Activated CD8-positive, alpha-beta memory T cell treated with anti-CD3 and anti-CD28 coated beads for 1 hour (primary cell): ENCODE measurements at places on chromosomes 12 and 14.

GRCh38 chr12:24020397-24021163 lies 71.1 kb upstream of the SOX5 start:
- DNase-seq = no peak

DNA sequence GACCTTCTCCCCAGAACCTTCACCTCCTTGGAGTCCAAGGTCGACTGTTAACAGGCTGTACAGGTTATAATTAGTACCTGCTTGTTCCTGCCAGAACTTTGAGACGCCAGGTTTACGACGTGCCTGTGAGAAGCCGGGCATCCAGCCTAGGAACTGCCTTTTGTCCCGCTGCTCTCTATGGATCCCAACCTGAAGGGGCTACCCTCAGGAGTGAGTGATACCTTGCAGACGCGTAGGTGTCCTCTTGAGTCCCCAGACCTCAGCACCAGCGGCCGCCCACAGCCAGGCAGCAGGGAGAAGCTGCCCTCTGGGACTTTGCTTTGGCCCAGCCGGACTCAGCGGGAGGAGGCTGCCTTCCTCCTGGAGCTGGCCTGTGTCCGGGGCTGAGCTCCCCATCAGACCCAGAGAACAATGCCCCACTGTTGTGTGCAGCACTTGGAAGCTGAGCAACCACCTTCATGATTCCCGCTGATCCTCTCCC lies 16.2 kb downstream of the SYNE3 start:
- no peak for DNase-seq

DNA sequence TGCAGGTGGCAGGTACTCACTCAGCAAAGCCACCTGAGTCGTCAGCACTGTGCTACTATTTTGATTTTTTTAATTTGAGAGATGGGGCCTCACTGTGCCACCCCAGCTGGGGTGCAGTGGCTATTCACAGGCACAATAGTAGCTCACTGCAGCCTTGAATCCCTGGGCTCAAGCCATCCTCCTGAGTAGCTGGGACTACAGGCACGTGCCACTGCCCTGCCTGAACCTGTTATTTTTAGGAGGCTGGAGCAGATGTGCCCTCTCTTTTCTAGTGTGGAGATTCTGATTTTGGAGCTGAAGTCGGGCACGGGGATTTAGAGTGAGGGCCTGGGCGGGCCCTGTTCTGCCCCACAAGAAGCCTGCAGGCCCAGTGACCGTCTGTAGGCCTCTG lies 17.3 kb downstream of the SLC25A47 start:
- no peak for DNase-seq

GRCh38 chr12:67690656-67691055 lies 42.1 kb downstream of the DYRK2 start:
- no peak for DNase-seq

GRCh38 chr12:98137278-98137677 lies 378.1 kb upstream of the TMPO start:
- no peak for DNase-seq

GRCh38 chr14:90388437-90388836 lies 8.4 kb upstream of the CALM1 start:
- DNase-seq = no peak

DNA sequence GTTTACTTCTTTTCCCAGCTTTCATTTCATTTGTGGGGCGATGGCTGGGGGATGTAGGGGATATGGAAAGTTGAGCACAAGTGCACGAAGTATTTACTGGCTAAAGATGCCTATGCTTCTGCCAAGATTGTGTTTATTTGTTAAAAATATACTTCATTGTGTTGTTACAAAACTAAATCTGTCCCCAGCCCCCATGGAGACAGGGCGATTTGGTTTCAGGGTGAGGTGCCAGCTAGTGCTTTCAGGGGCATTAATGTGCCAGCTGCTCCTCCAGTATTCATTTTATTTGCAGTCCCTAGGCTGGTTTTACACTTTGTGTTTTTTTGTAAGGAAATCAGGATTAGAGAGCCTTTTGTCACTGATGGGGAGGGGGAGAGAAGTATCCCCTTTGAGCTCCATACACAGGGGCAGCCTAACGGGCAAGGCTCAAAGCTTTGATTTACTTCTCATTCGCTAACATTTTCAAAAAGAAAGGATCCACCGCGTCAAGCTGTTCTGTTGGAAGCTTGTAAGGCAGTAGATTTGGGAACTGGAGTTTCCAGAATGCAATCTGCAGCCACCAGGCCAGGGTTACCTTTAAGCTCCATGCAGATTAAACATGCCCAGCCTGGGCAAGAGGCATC lies 198.7 kb upstream of the PLEKHG7 start:
- no peak for DNase-seq

DNA sequence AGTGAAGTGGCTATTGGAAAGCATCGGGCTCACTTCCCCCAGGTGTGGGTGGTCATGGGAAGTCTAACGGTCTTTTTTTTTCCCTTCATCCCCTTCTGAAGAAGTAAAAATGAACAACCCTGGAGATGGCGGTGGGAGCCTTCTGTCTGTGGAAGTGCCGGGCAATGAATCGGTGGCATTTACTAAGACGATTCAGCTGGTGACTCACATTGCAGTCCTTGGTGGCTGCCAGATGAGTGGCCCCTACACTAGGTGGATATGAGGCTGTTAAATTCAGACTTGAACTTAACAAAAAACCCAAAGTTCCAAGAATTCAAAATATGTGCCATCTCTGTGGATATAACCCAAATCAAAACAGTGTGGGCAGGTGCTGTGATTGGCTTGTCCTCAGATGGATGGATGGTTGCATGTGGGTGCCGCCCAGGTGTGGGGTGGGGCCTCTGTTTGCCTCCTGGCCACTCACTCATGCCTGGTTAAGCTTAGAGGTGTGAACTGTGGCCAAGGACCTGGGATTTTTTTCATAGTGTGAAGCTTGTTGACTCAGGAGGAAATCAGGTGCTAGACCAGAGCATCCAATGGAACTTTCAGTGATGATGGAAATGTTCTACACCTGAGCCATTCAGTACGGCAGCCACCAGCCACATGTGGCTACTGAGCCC lies 176.7 kb upstream of the NOS1 start:
- DNase-seq = no peak

DNA sequence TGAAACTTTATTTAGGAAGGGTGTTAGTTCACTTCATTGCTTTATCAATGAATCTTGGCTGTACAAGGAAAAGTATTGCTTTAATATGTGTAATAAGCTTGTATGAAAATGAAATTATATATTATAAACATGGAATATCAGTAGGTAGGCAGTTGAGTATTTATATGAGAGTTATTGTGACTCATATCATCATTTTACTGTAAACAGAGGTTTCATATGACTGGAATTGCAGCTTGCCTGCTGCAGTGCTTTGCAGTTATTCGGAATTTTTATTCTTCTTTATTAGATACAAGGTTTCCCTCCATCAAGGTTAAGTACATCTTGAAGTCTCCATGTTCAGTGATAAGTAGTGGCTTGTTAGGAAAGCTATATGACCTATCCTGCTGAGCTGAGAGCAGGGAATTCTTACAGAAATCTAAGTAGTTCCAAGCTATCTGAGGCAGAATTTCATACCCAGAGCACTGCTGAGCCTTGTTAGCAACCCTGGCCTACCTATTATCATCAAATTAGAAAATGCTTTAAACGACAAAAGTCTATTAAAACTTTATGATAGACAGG lies 111.2 kb downstream of the MGST1 start:
- no peak for DNase-seq

- no peak for DNase-seq
Measured at GRCh38 chr12:108753976-108754375, 22.7 kb upstream of the CORO1C start.

- no peak for DNase-seq
Measured at GRCh38 chr12:112466011-112466422, 47.3 kb downstream of the PTPN11 start.

DNA sequence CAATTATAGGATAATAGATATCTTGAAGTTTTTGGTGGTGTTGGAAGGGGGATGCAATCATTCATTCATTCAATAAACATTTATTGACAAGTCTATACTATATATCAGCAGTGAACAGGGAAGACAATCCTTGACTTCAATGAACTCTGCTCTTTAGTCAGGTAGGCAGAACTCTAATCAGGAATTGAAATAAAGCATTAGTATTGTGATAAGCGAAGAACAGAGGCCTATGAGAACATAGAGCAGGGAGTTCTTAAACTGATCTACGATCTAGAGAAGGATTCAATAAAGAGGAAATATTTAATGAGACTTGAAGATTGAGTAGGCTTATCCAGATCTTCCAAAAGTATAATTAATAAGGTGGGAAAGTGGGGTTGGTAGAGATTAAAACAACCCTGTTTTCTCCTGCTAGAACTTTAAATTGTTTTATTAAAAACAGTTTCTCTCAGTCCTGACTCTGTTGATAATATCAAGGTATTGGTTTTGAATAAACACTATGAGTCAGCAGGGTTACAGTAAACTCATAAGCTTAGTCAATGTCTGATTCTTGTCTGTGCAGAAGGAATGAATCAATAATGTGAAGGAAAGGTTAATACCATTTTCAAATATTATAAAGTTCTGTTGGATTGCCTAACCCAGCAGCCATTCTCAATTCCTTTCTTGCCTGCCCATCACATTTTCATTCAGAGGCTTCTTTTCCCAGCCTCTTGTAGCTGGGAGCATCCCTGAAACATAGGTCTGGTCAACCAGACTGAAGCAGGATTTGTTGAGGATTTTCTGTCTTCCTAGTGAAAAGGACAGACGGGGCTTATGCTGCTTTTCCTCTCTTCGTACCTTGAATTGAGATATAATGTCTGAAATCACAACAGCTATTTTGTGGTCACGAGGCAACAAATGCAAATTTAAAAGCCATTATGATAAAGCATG lies 38.9 kb upstream of the KTN1 start:
- DNase-seq = no peak

GRCh38 chr14:34018125-34018524 lies 67.3 kb upstream of the EGLN3 start:
- DNase-seq = no peak

DNA sequence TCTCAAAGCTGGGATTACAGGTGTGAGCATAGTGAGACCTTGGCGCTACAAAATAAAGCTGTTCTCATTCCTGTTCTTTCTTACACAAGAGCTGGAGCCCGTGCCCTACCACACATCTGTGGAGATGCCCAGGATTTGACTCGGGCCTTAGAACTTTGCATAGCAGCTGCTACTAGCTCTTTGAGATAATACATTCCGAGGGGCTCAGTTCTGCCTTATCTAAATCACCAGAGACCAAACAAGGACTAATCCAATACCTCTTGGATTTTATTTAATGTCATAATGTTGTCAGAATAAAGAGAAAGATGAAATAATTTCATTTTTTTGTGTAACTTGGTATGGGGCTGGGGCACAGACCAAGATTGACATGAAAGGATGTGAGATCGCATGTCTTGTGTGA lies 7.6 kb downstream of the PNP start:
- DNase-seq = no peak

GRCh38 chr14:47715330-47715729 lies 39.9 kb upstream of the MDGA2 start:
- no peak for DNase-seq

DNA sequence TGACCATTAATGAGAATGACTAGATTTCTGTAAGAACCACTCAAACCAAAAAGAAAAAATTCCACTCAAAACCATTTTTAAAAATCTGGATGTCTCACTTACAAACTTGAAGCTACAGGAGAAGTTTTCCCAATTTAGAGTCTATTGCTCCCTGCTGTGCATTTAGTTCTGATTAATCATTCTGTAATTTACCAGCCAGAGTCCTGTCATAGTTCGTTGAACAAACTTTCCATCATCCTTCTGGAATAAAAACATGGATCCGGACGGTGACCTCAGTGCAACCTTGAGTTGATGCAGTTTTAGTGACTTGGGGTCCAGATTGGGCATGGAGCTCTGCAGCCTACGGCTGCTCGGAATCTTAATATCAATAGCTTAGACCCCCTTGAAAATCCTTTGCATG lies 73.4 kb downstream of the PRMT8 start:
- DNase-seq = no peak

- DNase-seq = no peak
Measured at GRCh38 chr14:92538412-92538985, 24.9 kb downstream of the RIN3 start.

DNA sequence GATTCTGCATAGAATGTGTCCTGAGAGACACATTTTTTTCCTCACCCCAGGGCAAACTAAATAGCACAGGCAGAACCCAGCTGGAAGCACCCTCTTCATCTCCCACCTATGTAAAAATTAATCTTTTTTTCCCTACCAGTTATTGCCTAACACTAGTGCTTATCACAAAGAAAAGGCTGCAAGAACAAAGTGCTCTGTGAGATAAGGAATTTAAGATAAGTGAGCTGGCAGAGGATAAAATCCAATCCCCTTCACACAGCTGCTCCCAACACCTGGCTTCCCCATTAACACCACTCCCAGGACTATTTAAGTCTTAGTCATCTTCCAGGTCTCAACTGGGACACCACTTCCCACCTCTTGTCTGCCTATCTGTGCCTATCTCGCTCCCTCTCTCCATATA lies 75.2 kb downstream of the TTC9 start:
- DNase-seq = no peak

DNA sequence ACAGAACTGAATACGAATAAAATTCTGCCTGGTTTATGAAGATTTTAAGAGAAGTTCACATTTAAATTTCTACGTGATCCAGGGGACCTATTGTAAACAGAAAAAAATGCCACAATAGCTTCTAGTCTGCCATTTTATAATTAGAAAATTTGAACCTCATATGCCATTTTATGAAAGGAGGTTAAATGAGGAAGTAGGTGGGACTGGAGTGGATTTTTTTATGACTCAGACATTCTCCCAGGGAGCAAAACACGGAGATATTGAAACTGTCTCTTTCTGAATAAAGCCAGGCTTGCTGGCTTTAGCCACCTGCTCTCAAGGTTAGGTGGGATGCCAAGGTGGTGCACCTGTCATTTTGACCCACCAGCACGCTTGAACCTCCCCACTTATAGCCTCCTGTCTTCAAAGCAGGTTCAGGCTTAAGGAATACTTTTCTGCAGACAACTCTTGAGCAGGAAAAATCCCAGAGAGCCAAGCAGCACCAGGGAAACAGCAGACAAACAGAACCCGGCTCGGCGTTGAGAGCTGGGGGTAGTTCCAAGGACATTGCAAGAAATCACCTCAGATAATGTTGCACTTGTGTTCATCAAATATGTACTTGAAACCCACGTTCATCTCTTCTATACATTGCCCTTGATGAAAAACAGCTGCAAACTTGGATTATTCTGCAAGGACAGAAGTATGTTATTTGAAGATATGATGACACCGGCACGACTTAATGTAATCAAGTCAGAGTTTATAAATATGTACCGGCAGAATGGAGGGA lies 203.7 kb downstream of the PPM1H start:
- DNase-seq = no peak

GRCh38 chr14:86766469-86766868 lies 1226.5 kb downstream of the GALC start:
- DNase-seq = no peak

- no peak for DNase-seq
Measured at GRCh38 chr12:65845751-65846537, 21.7 kb downstream of the HMGA2 start.

GRCh38 chr12:39616666-39617065 lies 2.9 kb downstream of the ABCD2 start:
- no peak for DNase-seq

- no peak for DNase-seq
Measured at GRCh38 chr14:36495666-36496065, 24.4 kb downstream of the NKX2-1 start.
